ENCODE measurements at places on chromosomes 5 and 9.

- no peak for DNase-seq
Observed at GRCh38 chr5:4387290-4387689, 752.8 kb upstream of the ADAMTS16 start.

DNA sequence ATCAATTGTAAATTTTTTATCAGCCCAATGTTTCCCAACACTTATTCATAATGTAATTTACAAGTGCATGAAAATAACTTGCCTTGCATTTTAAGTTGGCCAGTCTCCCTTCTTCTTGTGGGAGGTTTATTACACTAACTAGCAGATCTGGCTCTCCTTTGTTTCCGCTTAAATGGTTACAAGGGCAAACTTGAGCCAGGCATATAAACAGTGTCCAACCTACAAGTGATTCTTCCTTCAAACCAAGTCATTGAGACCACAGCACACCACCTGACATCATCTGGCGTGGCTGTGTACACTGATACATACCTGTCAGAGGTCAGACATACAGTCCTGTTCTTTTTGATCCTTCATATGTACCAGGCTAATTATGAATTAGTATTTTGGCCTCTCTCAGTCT, 80.1 kb downstream of the ALDH1A1 start:
- DNase-seq, result no peak

- DNase-seq, result no peak
Observed at GRCh38 chr9:5571629-5572232, 57.2 kb upstream of the RIC1 start.

DNA sequence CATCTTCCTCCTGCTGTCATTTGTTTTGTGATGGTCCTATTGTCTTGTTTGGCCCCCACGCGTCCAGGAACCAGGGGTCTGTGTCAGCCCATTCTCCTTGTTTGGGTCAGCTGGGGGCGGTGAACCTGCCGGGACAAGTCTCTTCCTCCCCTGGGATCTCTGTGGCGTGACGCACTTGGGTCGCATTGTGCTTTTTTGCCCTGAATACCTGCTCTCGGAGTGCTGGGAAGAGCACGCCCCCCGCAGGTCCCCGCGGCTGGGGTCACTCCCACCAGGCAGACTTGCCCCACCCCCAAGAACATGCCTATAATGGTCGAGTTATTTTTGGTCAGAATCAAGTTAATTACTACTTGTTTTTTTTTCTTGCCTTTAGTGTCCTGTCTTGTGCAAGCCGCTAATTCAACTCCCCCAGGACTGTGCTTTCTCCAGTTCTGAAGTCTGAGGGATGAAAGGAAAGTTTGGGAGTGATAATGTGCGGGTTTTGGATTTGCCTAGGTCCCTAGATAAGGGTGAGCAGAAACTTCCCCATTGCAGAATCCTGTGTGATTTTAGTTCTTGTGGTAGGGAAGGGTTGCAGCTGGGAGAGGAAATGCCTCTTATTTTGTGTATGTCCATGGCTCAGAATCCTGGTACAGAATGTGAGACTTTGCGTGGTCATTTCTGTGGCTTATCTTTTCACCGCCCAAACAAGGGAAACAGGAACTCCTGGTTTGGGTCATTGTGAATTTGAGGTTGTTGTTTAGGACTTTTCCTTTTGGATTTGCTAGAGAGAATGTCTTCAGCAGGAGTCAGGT, 789 bp downstream of the ACER2 start:
- DNase-seq, result peak; percentile 19

- no peak for DNase-seq
Observed at GRCh38 chr9:128253991-128254346, 21.8 kb downstream of the GOLGA2 start.

DNA sequence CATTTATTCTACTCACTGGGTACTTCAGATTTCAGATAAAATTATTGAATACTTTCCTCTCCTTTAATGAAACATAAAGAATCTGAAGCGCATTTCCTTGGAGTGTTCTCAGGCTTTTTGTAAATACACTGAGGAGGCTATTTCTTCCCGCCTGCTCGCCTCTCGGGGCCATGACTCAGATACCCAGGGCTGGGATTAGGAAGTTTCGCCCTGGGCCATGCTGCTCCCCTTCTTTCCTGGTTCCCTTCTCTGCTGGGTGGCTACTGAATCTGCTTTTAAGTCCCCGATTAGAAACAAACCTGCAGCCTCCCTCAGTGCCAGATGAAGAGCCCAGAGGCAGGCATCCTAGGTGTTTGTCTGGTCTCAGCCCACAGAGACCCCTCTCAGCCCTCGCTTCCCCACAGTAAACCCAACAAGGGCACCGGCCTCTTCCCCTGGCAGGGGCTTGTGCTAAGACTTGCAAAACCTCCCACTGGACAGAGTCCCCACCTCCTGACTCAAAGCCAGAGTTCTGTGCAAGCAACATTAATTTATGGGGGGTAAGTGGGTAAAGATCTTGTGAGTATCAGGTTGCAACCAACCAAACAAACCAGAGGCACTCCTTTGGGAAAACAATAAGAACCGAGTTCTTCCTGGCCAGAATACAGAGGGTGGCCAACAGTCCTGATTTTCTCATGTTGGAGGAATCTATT, 30.7 kb upstream of the IRX1 start:
- DNase-seq, result no peak

DNA sequence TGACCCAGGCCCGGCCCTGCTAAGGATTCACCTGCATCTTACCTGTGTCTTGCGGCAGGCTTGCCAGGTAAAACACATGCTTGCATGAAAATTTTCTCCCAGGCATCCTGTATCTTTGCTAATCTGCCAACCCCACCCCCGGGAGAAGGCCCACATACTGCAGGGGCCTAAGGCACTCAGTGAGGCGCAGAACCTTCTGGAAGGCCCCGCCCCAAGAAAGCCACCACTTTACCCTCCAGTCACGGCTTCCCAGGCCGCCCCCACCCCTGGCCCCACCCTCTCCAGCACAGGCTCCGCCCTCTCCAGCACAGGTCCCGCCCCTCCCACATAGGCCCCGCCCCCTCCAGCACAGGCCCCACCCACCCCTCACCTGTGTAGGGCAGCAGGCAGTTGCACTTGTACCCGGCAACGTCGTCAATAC, 29.8 kb upstream of the SEC16A start:
- no peak for DNase-seq

DNA sequence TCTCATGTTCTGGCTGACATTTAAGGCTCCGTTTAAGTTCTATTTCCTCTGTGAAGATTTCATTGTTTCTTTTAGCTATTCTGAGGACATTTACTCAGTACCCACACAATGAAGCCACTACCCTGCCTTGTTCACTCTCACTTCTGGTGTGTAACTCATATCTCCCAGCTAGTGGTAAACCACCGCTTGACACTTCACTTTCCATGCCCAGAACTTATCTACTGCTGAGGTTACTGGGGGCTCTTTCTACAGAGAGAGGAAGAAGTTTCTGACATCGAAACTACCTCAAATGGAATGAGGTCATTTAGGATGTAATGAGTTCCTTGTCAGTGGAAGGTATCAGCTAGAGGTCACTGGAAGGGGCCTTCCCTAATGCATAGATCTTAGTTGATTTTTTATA, 501.5 kb downstream of the DMAC1 start:
- DNase-seq, result no peak

DNA sequence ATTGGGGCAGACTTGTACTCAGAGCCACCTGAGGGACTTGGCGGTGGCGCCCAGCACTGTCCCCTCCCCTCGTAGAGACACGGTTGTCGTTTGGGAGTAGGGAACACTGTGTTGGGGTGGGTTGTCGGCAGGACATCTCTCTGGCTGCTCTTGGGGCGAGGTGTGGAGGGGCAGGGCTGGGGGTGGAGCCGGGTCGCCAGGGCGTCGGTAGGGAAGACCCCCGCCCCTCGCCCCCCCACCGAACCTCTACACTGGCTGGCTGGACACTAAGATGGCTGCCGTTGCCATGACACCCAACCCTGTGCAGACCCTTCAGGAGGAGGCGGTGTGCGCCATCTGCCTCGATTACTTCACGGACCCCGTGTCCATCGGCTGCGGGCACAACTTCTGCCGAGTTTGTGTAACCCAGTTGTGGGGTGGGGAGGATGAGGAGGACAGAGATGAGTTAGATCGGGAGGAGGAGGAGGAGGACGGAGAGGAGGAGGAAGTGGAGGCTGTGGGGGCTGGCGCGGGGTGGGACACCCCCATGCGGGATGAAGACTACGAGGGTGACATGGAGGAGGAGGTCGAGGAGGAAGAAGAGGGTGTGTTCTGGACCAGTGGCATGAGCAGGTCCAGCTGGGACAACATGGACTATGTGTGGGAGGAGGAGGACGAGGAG, 778 bp downstream of the TRIM41 start:
- no peak for DNase-seq

DNA sequence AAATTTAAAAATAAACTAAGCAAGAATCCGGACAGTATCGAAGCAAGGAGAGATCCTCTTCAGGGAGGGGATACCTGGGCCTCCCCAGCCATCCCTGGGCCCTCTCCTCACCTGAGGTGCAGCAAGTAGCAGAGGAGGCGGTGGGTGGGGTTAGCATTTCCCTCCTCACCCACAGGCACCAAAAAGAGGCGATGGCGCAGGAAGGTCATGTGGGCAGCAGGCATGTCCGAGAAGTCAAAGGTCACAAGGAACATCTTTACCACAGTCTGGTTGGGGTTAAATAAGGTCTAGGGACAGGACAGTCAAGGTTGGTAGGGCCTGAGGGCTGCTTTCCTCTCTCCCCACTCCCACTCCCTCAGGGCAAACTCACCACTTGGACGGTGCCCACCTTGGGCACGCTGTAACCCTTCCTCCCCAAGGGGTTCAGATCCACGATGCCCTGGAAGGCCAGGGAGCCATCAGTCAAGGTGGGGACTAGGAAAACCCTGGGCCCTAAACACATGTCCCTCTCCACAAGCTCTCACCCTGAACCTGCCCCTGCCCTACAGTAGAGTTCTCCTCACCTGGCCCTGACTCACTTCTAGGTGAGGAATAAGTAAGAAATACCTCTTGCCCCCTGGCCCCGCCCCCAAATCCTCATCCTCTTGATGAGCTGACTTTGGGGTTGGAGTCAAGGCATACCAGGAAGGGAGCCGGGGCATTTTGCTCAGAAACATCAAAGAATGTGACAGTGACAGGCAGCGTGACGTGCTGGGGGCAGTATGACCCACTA, 2.8 kb upstream of the STOML2 start:
- no peak for DNase-seq

GRCh38 chr9:131627648-131628458, 82.5 kb downstream of the PRRT1B start:
- no peak for DNase-seq

- DNase-seq, result no peak
Observed at GRCh38 chr9:23412458-23412857, 413.6 kb downstream of the ELAVL2 start.

- DNase-seq, result no peak
Observed at GRCh38 chr5:43207601-43208000, 15.6 kb downstream of the NIM1K start.

- no peak for DNase-seq
Observed at GRCh38 chr5:21058289-21058688, 1070.3 kb upstream of the CDH18 start.
